ENCODE measurements at places on chromosomes 13 and 19.

DNA sequence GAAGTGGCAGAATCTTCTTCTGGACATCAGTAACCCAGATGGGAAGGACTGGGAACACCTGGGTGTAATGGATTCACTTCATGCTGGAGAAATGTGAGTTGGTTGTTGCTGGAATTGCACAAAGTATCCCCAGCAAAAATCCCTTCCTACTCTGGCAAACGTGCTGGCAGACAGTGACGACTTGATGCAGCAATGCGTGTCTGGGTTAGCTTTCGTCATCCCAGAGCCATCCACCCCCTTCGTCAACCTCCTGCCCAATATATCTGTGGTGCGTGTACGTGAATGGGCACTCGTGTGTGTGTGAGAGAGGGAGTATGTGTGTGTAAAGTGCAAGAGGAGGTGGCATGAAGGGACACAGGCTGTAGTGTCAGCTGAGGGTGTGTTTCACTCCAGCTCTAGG lies 70.9 kb downstream of the TM9SF2 start:
- no peak for DNase-seq

- DNase-seq, result no peak
These were observed 57.5 kb downstream of the ZAR1L start for GRCh38 chr13:32257649-32258048.

- DNase-seq, result no peak
These were observed 3.2 kb downstream of the CEACAM5 start for GRCh38 chr19:41711376-41712261.

DNA sequence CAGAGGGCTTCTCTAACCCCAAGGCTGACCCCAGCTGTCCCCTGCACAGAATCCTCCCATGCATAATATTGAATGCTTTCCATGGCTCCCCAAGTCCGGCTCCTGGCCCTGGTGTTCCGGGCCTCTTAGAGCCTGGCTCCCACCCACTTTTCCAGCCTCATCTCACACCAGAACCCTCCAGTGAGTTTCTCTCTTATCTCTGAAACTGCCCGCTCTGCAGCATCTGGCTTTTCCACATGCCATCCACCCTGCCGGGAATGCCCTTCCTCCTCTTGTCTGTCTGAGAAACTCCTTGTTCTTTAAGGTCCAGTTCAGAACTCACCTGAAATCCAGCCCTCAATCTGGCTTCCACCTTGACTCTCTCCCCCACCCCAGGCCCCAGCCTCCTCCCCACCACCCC lies 6.8 kb downstream of the SYNGR4 start:
- DNase-seq, result no peak
